ENCODE measurements at places on chromosomes 4 and X.

DNA sequence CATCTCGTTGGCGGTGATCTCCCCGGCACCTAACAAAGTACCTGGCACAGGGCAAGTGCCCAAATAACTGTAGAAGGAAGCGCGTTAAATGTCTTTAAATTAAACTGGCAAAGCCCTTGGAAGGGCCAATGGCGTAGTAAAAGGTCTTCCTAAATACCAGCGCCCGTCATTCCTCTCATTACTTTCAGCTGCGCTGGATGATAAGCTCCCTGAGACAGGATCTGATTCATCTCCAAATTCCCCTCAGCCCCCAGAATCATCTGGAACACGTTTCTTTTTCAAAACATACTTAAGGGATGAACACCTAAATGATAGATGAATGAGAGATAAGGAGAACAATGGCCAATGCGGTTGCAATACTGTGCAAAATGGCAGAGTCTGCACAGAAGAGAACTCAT is 95.1 kb downstream of the AFAP1 start:
- peak; percentile 45 for DNase-seq

- DNase-seq: no peak
Observed at GRCh38 chrX:129957241-129958082, 25.0 kb upstream of the BCORL1 start.

GRCh38 chr4:141524116-141524515 is 112.3 kb upstream of the IL15 start:
- DNase-seq: no peak

DNA sequence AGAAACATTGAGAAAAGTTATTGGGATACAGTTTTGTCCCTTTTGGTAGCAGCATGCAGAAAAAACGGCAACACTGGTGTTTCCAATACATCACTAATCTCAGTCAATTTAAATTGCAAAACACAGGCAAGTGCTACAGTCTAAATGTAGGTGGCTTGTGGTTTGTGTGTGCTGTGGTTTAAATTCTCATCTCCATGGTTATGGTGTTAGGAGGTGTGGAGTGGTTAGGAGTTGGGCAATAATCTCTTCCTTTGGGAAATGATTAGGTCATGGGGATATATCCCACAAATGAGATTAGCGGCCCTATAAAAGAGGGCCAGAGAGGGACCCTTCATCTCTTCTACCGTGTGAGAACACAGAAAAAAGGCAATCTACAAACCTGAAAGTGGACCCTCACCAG is 1344.3 kb downstream of the ADGRL3 start:
- no peak for DNase-seq

DNA sequence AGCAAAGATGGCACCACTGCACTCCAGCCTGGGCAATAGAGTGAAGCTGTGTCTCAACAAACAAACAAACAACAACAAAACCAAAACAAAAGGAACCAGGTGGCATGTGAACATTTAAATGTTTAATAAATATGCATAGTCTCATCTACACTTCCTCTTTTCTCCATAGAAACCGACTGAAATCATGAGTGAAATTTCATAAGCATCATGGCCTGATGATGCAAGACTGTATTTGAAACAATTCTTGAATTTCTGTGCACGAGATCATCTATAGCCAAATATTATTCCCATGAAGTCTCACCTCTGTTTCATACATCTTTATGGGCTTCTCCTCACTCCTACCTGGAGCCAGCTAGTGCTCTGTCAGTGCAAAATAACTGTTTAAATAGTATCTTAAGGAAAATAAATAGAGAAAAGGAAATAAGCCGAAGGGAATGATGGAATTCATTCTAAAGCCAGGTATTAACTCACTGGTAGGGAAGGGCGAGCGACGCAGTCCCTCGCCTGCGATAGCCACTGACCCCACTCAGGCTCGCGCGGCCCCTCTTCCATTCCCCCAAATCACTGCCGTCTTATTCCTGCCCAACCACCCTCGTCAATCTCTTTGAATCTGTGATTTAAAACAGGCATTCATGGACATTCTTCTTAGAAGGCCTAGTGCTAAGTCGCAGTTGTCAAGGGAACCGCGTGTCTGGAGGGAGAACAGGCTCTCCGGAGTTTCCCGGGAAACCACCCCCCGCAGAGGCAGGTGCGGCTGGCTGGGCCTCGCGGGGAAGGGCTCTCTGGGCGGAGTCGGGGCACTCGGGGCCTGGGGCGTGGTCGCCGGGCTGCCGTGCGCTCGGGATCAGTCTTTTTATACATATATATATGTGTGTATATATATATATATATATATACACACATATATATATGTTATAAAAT is 52.4 kb upstream of the TRIM2 start:
- DNase-seq: no peak

GRCh38 chr4:83093060-83093640 is 21.4 kb downstream of the PLAC8 start:
- no peak for DNase-seq

GRCh38 chrX:12894074-12895030 is 12.1 kb upstream of the TLR8 start:
- DNase-seq: peak; percentile 2

DNA sequence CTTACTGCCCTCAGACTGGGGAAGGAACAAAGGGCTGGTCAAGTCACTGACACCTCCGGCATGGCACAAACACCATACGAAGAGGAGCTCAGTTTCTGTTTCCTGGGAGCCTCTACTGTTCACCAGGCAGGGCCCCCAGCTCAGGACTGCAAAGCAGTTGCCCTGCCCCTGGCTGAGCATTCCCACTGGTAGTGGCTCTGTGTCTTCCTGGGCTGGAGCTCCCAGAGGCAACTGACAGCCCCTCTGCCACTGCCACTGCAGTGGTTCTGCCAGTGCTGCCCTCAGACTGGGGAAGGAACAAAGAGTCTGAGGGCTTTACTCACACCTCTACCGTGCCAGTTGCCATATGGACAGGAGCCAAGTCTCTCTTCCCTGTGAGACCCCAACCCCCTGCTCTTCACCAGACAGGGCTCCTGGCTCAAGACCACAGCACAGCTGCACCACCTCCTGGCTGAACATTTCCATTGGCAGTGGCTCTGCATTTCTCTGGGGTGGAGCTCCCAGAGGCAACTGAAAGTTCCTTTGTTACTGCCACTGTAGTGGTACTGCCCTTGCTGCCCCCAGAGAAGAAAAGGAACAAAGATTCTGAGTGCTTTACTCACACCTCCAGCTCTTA is 67.9 kb downstream of the SMARCA5 start:
- no peak for DNase-seq

GRCh38 chrX:53224860-53225797 is at the start of gene KDM5C:
TSS of gene KDM5C (minus strand) at chrX:53225207. CDS start at chrX:53224889, 318 bp downstream.
- DNase-seq: peak; percentile 97

- DNase-seq: peak; percentile 28
Observed at GRCh38 chrX:15973299-15973698, 118.7 kb upstream of the AP1S2 start.

DNA sequence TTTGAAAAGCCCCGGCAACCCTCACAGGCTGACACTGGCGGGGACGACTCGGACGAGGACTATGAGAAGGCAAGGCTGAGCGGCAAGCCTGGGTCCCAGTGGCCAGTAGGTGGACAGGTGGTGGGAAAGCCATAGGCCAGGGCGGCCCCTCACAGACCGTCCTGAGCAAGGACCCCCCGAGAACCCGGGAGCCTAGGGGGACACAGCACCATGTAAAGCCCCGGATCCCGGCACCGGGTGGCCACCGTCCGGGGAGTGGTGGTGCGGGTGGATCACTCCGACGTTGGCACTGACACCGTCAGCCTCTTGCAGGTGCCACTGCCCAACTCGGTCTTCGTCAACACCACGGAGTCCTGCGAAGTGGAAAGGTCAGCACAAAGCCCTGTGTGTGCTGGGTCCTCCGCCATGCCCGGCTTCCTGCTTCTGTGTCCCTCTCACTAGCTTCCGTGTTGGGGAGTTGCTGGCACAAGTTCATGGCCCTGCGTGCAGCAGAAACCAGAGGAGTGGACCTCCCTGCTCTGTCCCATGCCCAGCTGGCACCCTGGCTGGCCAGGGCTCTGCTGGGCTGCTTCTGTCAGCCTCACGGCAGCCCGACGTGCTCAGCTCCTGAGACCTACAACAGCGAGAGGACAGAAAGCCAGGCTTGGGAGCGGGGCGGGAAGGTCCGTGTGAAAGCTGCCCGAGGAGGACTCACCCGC is 11.9 kb upstream of the ADD1 start:
- DNase-seq: no peak

DNA sequence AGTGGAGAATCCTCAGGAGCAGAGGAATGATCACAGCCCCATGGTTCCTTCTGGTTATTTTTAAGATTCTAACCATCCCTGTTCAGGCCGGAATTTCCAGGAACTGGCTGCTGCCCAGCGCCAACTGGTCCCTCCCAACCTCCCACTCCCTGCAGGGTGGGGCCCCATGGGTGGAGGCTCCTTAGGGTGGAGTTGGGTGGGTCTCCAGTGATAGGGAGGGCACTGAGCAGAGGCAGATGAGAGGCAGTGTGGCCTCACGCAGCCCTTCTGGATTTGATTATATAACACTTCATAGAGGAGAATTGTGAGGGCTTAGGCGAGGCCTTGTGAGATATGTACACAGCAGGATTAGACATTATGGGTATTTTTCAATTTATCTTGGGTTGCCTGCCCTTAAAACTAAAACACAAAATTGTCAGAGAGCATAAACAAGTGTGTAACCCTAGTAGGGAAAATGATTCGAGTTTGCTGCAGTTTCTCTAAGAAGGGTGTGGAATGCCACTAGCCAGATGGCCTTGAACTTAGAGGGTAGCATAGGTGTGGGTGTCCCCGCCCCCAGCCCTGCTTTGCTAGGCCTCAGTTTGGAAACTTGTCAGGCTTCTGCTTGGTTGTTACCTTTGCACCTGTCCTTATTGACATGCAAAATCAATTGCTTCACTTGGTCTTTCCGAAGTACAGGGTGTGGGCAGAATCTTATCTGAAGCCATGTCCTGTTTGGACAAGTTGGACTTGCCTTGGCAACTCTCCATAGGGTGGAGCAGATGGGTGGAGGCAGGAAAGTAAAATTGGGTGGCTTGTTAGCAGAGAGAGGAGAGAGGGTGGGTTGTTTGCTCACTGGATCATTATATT is 9.4 kb downstream of the KLF3 start:
- no peak for DNase-seq

GRCh38 chrX:116276261-116276660 is 105.7 kb downstream of the AGTR2 start:
- no peak for DNase-seq

- no peak for DNase-seq
Observed at GRCh38 chr4:166458756-166459155, 585.7 kb downstream of the TLL1 start.

GRCh38 chr4:89898304-89898716 is 3.7 kb downstream of the MMRN1 start:
- no peak for DNase-seq

- no peak for DNase-seq
Observed at GRCh38 chr4:176959980-176960379, 167.3 kb upstream of the VEGFC start.

- DNase-seq: peak; percentile 49
Observed at GRCh38 chr4:118888666-118889311, at the start of gene SYNPO2. TSS of gene SYNPO2 (plus strand) at chr4:118888854. CDS start at chr4:118889037, 183 bp downstream.

GRCh38 chrX:74363914-74364313 is 57.4 kb upstream of the SLC16A2 start:
- no peak for DNase-seq

GRCh38 chr4:4694296-4694772 is 152.5 kb upstream of the STX18 start:
- DNase-seq: no peak

DNA sequence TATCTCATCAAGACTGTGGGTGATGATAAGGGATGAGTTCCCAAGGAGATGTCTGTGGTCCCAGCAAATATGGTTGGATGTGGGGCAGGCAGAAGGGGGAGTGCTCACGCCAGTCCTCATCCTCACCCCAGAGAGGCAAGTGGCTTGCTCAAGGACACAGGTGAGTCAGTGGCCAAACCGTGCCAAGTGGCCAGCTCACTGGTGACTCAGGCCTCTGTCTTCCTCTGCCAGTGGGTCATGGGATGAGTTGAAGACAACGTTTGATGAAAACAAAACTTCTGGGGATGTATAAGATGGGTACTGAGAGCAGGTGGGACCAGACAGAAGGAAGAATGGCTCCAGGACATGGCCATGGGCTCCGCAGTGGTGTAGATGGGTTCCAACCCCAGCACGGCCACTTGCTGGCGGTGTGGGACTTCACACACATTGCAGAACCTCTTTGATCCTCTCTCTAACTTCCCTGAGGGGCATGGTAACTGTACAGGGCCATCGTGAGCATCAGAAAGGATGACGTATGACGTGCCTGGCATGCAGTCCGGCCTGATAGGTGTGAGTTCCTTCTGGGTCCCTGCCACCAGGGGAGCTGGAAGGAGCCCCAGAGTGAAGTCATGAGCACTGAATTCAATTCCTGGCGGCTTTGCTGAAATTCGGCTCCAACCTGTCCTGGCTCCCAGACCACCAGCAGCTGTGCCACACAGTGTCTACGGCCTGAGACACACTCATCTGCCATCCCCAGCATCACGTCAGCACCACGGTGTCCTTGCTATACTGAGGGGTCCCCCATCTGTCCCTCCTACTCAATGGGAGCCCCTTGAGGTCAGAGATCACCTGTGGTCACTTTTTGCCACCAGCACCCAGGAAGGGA is 41.3 kb upstream of the GPR78 start:
- DNase-seq: peak; percentile 22

DNA sequence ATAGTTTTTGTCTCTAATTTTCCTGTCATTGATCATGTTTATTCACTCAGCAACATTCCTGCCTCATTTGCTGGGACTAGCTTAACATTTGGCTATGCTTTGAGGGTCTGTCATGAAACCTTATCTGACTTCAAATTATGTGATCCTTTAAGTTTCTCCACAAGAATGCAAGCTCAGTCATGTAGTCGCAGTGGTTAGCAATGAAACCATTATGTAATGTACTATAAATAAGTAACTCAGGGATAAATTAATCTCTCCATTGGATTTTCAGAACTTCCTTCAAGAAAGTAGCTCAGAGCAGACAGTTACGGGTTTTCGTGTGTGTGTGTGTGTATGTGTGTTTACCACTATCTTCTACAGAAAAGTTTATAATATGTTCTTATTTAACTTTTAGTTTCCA is 993.6 kb downstream of the ADGRL3 start:
- DNase-seq: no peak
